ENCODE measurements at places on chromosomes 1 and 21.

DNA sequence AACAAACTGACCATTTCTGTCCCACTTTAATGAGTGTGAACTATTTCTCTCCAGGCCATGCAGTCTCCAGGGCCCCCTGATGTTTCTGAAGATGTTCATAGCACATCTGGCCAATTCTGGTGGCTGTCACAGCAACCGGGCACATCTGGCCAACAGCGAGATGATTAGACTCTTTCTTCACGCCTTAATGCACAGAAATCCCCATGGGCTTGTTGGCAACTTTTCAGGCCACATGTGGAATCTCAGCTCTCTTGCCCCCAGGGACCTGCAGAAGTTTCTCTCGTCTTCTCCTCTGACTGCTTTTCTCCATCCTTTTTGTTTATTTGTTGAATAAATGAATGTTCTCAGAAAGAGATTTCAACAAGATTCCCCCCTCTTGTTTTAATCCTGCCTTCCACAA lies 71.2 kb upstream of the HMGB4 start:
- no peak for DNase-seq

DNA sequence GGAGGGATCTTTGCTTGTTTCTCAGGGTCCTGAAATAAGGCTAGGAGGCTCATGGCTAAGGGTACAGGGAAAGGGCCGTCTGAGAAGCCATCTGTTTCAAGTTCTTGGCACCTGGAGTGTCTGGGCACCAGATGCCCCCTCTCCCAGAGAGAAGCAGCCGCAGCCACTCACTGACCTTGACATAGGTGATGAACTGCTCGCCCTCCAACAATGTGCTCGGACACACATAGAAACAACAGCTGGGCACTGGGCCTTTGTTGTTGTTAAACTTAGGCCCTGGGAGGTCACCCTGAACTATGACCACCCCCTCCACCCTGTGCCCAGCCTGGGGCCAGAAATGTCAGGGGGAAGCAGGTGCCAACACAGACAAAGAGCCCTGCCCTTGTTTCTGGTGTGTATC lies 9.2 kb upstream of the TNNI1 start:
- no peak for DNase-seq

DNA sequence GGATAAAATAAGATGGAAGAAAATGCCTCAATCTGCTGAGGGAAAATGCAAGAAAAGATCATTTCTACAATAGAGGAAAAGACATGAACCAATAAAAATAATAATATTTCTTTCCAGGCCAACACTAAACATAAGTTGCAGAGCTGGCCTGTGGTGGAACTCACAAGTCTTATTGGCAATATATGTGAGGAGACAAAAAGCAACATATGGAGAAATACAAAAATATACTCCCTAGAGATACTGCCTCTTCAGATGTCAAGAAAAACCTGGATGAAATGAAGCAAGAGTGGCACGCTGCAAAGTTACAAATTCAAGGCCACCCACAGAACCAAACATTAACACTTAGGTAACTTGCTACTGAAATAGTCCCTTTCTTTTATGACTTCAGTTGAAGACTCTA lies 264.9 kb upstream of the FMN2 start:
- DNase-seq = no peak

GRCh38 chr1:15485636-15486035 lies 9.7 kb downstream of the CELA2B start:
- no peak for DNase-seq

GRCh38 chr21:23811805-23812204 lies 1795.5 kb downstream of the MRPL39 start:
- no peak for DNase-seq

- no peak for DNase-seq
Observed at GRCh38 chr1:19205403-19205802, 4.7 kb downstream of the UBR4 start.

GRCh38 chr1:78726686-78727085 lies 77.1 kb downstream of the IFI44 start:
- DNase-seq = no peak

- DNase-seq = no peak
Observed at GRCh38 chr1:58997060-58997411, 213.2 kb upstream of the JUN start.

DNA sequence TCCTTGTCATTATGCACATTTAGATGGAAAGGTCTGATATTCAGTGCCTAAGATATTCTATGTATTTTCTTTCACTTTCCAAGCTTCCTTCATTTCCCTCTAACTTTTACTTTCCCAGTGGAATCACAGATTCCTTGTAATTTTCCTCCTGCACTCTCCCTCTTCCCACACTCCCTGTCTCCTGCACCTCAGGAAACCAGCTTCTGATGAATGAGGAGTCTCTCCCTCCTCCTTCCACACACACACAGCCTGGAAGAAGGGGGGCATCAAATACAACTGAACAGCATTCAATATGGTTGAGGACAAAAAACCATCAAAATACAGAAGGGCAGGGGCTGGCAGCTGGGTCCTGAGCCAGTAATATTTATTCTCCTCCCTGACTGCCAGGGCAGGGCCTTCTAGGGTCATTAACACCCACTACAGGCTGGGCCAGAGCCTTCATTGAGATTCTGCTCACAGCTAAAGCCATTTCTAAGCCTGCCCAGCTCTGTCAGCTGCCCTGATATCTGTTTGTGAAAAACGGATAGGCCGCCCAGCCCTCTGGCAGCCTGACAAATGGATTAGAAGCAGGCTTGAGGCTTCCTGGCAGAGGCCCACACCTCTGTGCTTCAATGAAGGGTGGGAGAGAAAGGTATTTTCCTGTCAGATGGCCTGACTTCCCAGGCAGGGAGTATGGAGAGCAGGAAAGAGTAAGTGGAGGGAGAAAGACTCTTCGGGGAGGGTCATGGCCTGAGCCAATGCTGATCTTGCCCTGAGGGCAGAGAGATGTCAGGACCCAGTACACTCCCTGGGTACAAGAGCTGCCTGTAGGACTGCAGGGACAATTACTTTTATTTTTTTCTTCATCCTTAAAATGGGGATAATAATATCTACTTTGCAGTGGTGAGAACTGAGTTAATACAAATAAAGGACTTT lies 138.9 kb upstream of the SPATA6 start:
- no peak for DNase-seq

- no peak for DNase-seq
Observed at GRCh38 chr1:4657960-4658541, 3.6 kb downstream of the AJAP1 start.

DNA sequence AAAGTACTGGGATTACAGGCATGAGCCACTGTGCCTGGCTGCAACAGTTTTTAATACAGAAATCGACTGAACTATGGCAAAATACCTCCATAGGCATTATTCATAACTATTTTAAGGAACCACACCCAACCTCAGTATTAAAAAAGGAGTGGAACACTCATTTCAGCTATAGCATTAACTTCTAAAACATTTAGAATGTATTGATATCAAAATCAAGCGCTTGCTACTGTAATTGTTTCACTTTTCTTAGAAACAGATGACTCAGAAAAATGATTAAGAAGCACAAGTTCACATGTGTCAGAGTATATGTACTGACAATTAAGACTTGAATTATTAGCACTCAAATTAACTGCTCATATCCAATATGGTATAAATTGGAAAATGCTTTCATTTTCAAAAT lies 15.1 kb downstream of the AIDA start:
- no peak for DNase-seq

DNA sequence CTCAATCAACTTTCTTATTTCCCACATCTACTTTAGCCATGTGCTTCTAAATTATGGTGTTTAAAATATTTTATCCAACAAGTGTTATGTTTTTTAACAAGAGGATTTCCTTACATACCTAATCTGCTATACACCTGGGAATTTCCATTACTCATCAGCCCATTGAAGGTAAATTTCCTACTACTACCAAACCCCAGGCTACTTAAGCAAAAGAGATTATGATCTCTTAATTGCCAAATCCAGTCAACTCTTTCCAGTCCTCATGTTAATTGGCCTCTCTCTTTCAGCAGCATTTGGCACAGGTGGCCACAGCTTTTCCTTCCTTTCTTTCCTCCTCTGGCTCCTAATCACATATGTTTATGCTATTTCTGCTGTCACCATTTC lies 5.1 kb upstream of the C1orf162 start:
- DNase-seq = no peak

- no peak for DNase-seq
Observed at GRCh38 chr1:118023199-118023598, 93.7 kb downstream of the WDR3 start.

- DNase-seq = no peak
Observed at GRCh38 chr1:228035844-228036243, 29.0 kb downstream of the WNT3A start.

- no peak for DNase-seq
Observed at GRCh38 chr1:94543001-94543400, 1.4 kb upstream of the F3 start.
